ENCODE measurements at places on chromosomes 6 and 20.

DNA sequence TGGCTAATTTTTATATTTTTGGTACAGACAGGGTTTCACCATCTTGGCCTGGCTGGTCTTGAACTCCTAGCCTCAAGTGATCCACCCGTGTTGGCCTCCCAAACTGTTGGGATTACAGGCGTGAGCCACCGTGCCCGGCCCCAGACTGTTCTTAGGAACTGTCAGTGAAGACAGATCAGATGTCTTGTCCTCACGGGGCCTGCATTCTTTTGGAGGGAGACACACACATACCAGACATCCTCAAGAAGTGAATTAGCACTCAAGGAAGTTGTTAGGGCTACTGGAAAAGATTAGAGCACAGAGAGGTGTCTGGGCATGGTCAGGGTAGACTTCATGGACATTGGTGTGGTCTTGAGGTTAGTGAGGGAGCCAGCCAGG lies 10.3 kb upstream of the LPIN3 start:
- DNase-seq, result no peak

GRCh38 chr20:62590309-62591121 lies 51.8 kb upstream of the SLCO4A1 start:
- no peak for DNase-seq

- DNase-seq, result no peak
These were observed 12.5 kb downstream of the SESN1 start for GRCh38 chr6:109082188-109082577.

- DNase-seq, result no peak
These were observed 613 bp upstream of the DLL1 start for GRCh38 chr6:170291271-170292110.

GRCh38 chr20:51128198-51128597 lies 105.3 kb upstream of the KCNG1 start:
- no peak for DNase-seq

DNA sequence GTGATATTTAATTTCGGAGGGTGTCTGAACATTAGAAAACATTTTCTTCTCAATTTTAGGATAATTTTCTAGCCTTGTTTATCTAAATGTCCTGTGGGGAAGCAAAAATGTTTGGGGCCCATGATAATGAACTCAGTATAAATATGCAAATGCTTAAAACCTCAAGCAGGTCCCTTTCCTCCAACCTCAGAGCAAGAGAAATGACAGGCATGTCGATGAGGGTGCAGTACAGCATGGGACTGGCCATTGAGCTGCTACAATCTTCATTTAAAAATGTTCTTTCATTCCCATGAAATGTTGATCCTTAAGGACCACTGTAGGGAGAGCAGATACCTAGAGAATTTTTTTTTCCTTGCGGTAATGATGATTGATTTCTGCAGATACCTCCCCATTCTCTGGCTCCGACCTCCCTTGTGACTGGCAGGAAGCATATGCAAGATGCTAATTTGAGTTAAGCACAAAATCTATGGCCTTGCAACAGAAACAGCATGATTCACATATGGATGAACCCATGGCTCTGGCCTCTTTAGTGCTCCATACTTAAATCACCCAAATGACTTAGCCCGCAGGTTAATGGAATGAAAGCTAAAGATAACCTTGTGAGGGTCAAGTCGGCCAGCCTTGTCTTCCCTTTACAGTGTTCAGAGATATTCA lies 243.3 kb downstream of the SOX4 start:
- peak; percentile 25 for DNase-seq

Measured in KG1 (cell line).